ENCODE measurements at places on chromosomes 4 and X. TPM values are rescaled to one million over a fixed set of nuclear protein-coding genes. Genes with fewer than 3 reads are reported as not detected.

Gene PLXNB3
- 18.7 TPM for total RNA-seq

Gene ABCG2
- 3.5 TPM for total RNA-seq

Gene CENPU
- 3.1 TPM for total RNA-seq

- DNase-seq = no peak
Measured at GRCh38 chr4:27101126-27101525, 240.5 kb downstream of the STIM2 start.

DNA sequence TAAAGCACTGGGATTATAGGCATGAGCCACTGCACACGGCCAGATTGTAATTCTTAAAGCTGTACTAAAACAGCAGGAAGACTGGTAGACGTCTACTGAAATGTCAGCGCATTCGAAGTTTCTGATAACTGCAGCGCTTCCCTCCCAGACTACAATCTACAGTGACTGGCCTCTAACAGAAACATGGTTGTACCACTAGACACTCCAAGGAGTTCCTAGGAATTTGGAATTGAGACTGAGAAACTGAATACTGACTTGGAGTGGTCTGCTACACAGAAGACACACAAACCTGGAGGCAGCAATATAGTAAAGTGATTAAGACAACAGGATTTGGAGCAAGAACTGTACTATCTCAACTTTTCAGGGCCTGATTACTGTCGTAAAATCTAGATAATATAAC lies 937 bp downstream of the HELQ start:
- DNase-seq = no peak

- no peak for DNase-seq
Measured at GRCh38 chrX:15998350-15998749, 125.0 kb upstream of the GRPR start.

- no peak for DNase-seq
Measured at GRCh38 chr4:5890063-5890727, 2.7 kb downstream of the CRMP1 start.

DNA sequence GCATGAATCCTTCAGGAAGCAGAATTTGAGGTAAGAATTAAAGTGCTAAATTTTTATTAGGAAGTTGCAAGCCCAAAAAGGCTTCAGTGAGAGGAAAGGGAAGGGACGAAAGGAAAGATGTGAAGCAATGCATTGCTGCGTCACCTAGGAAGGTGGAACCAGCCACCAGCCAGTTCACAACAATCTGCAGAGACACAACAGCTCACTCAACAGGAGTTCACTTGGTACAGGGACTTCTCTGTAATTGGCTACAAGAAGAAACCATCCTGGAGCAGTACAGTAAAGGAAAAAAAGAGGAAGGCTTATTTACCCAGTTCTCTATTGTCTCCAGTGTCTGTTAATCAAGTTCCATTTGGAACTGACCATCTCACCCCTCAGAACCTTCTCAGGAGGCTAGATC lies 157.6 kb downstream of the HNRNPD start:
- no peak for DNase-seq

GRCh38 chrX:38870361-38870895 lies 69.2 kb downstream of the MID1IP1 start:
- no peak for DNase-seq

DNA sequence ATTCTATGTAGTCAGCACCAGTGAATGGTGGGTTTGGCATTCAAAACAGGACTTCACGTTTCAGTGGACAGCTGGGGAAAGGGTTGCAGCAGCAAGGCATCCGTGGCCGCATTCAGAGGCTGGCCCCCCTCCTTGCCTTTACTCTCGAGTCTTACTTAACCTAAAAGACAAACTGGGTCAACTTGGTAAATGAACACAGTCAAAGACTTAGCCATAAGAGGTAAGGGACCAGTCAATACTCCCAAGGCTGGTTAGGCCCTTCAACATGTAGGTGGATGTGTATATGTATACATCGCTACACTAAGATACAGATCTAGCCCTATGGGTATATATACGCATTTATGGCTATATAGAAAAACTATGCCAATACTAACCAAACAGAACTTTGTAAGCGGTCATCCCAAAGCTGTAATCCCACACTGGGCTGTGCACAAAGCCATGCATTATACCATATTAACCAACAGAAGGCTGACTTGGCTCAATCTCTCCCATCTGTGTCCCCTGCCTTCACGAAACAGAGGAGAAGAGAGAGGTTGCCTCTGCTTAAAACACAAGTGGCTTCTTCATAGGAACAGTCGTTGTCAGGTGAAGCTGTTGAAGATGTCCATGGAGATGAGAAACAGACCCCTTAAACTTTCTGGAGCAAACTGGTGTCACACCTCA lies 61.9 kb downstream of the TSC22D3 start:
- no peak for DNase-seq

All from aorta (tissue), 5 donors.